CD8-positive, alpha-beta memory T cell (primary cell): ENCODE measurements at places on chromosomes 11 and 22. TPM values are rescaled to one million over a fixed set of nuclear protein-coding genes. Genes with fewer than 3 reads are reported as not detected.

- no peaks in the 10 kb centered on the region for H3K4me1 ChIP-seq
- no peaks in the 10 kb centered on the region for H3K27me3 ChIP-seq
- H3K27ac ChIP-seq, result no peak overlapping the region
- H3K36me3 ChIP-seq, result no peaks in the 10 kb centered on the region
- no peak for DNase-seq
- H3K4me3 ChIP-seq, result no peak overlapping the region
Measured at GRCh38 chr22:46162771-46163556, 12.6 kb downstream of the PPARA start.

The PRMT3 gene
- total RNA-seq, result 54.4 TPM

DNA sequence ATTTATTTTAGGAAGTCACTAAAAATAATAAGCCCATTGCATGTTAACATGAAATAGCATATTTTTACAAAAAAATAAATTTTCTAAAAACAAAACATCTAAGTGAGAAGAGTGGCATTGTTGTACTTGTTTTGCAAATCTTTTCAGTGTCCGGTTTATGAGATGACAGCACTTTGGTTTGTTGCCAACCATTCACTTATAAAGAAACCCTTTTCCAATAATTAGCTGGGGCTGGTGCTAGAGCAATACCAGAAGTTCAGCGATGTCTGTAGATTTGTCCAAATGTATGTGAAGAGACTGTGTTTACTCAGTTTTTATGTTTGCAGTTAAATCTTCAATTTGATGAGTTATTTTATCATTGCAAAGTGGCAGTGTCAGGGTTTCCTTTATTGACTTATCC, 22.1 kb upstream of the KRTAP5-7 start:
- no peaks in the 10 kb centered on the region for H3K4me1 ChIP-seq
- H3K27ac ChIP-seq, result no peak overlapping the region
- no peaks in the 10 kb centered on the region for H3K27me3 ChIP-seq
- DNase-seq, result no peak
- no peak overlapping the region for H3K4me3 ChIP-seq

- no peak for DNase-seq
- no peaks in the 10 kb centered on the region for H3K4me1 ChIP-seq
- no peak overlapping the region for H3K4me3 ChIP-seq
- no peaks in the 10 kb centered on the region for H3K27me3 ChIP-seq
Measured at GRCh38 chr11:76714493-76714892, 43.9 kb upstream of the LRRC32 start.

GRCh38 chr22:43901976-43902643, 10.3 kb upstream of the PNPLA5 start:
- no peak overlapping the region for H3K27ac ChIP-seq
- H3K4me1 ChIP-seq, result no peaks in the 10 kb centered on the region
- H3K4me3 ChIP-seq, result no peak overlapping the region
- no peaks in the 10 kb centered on the region for H3K36me3 ChIP-seq

The DCHS1 gene
- 0.89 TPM for total RNA-seq

- H3K36me3 ChIP-seq, result peaks cover 17% of the 10 kb centered on the region
- no peak overlapping the region for H3K27ac ChIP-seq
- peaks cover 18% of the 10 kb centered on the region for H3K4me1 ChIP-seq
- no peak overlapping the region for H3K4me3 ChIP-seq
- no peak for DNase-seq
Measured at GRCh38 chr11:971092-971690, 45.5 kb downstream of the AP2A2 start.

- H3K36me3 ChIP-seq, result no peaks in the 10 kb centered on the region
- H3K4me3 ChIP-seq, result no peak overlapping the region
- no peaks in the 10 kb centered on the region for H3K4me1 ChIP-seq
- peaks cover 2% of the 10 kb centered on the region for H3K27me3 ChIP-seq
Measured at GRCh38 chr22:41043722-41044121, 48.7 kb upstream of the EP300 start.

The ALDH3B2 gene
- not detected for total RNA-seq

DNA sequence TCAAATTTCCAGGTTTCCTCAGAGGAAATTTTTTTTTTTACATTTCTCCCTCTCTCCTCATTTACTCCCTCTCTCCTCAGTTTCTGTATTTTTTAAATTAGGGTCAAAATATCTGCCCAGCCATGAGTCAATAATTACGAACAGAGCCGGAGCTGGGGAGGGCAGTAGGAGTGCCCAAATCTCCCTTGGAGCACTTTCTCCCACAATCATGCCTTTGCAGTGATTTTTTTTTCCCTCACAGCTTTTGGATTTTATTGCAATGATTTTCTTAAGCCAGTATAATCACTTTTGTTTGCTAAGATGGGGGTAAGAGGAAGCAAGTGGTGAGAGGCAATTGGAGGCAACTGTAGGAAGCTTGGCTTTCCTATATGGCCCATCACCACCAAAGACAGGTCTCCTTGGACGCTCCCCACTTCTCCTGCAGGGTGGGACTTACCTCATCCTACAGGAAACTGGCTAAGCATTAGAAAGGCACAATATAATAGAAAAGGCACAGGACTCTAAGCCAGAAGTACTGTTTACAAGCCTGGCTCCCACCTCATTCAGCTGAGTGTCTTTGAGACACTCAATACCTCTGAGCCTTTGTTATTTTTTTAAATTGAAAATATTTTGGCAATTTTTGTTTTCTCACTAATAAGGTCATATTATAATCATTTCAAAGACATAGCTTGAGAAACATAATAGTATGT, 192.6 kb upstream of the PITPNB start:
- no peaks in the 10 kb centered on the region for H3K27me3 ChIP-seq
- no peak overlapping the region for H3K4me3 ChIP-seq
- no peaks in the 10 kb centered on the region for H3K4me1 ChIP-seq
- DNase-seq, result no peak
- no peak overlapping the region for H3K27ac ChIP-seq

GRCh38 chr11:36309779-36310178, 13.7 kb downstream of the PRR5L start:
- H3K27me3 ChIP-seq, result no peaks in the 10 kb centered on the region
- H3K27ac ChIP-seq, result no peak overlapping the region
- DNase-seq, result no peak
- no peak overlapping the region for H3K4me3 ChIP-seq

DNA sequence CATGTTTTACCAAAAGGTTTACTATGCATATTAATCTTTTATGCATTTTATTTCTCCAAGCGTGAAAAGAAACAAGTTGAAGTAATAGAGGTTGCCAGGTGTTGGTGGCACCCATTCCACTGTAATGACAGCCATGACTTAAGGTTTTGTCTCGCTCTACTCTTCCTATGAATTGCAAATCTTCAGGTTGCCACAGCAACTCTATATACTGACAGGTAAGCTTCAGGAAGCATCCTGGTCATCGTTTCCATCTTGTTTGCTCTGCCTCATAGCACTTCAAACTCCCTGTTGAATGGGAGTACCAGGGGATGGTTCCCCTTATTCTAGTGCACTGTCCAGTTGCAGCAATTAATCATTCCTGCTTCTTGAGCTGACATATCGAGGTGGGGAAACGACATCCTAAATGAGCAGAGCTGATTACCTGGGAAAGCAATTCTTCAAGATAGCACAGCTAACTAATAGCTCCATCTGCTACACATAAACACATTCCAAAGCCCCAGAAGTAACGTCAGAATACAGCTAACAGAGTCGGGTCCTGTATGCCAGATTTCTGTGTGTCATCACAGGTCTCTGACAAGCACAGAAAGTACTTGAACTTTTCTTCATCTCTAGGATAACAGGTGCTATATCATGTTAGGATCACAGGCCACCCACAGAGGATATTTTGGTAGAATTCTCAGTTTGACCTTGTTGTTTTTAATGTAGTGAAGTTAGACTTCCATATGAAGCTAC, 80.3 kb downstream of the CADM1 start:
- H3K4me1 ChIP-seq, result no peaks in the 10 kb centered on the region
- no peaks in the 10 kb centered on the region for H3K27me3 ChIP-seq
- no peak overlapping the region for H3K27ac ChIP-seq
- H3K36me3 ChIP-seq, result no peaks in the 10 kb centered on the region
- H3K4me3 ChIP-seq, result no peak overlapping the region
- DNase-seq, result no peak

DNA sequence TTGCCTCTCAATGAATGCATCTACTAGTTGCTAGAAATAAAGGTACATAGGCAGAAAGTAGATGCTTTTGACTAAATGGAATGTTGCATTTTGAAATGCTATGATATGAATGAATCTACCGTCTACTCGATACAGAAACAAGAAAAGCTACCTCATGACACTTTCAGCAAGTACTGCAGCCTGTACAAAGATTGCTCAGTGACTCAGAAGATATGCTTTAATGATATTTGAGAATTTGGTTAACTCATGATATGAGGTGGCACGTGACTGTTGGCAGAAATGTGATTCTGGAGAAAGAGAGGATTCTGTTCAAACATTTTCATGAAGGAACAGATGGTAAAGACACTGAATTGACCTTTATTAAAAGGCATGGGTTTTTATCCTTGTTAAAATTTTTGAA, 76.0 kb downstream of the HSD17B12 start:
- DNase-seq, result no peak
- no peak overlapping the region for H3K4me3 ChIP-seq
- no peaks in the 10 kb centered on the region for H3K36me3 ChIP-seq
- H3K27ac ChIP-seq, result no peak overlapping the region
- H3K27me3 ChIP-seq, result no peaks in the 10 kb centered on the region

The INS gene
- not detected for total RNA-seq

The SLC7A4 gene
- total RNA-seq, result 0.13 TPM

The NEFH gene
- total RNA-seq, result 6.3 TPM

- no peaks in the 10 kb centered on the region for H3K4me1 ChIP-seq
- H3K27me3 ChIP-seq, result no peaks in the 10 kb centered on the region
- no peaks in the 10 kb centered on the region for H3K36me3 ChIP-seq
- DNase-seq, result no peak
- H3K27ac ChIP-seq, result no peak overlapping the region
Measured at GRCh38 chr11:76759092-76759491, 24.1 kb upstream of the TSKU start.

- DNase-seq, result no peak
- no peak overlapping the region for H3K4me3 ChIP-seq
- no peaks in the 10 kb centered on the region for H3K27me3 ChIP-seq
- H3K27ac ChIP-seq, result no peak overlapping the region
- no peaks in the 10 kb centered on the region for H3K36me3 ChIP-seq
- no peaks in the 10 kb centered on the region for H3K4me1 ChIP-seq
Measured at GRCh38 chr11:34395916-34396550, 38.2 kb upstream of the ABTB2 start.

- DNase-seq, result no peak
- H3K4me3 ChIP-seq, result no peak overlapping the region
- no peaks in the 10 kb centered on the region for H3K36me3 ChIP-seq
- H3K27me3 ChIP-seq, result no peaks in the 10 kb centered on the region
- no peaks in the 10 kb centered on the region for H3K4me1 ChIP-seq
Measured at GRCh38 chr11:84780689-84781293, 846.4 kb downstream of the DLG2 start.

DNA sequence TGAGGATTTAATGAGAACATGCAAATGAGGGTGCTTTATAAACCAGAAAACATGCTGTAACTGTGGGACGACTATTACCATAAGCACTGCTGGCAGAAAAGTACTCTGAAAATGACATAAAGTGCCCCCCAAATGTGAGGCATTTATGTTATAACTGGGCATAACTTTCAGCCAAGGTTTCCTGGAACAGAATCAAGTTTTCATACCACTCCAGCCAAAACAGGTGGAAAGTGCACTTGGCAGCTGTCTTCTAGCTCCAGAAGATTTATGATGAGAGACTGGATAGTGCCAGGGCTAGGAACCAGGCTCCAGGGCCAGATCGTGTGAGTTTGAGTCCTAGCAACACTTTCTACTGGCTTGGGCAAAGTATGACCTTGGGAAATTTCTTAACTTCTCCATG, 339.2 kb downstream of the TENM4 start:
- no peak overlapping the region for H3K4me3 ChIP-seq
- H3K36me3 ChIP-seq, result no peaks in the 10 kb centered on the region
- H3K27ac ChIP-seq, result no peak overlapping the region
- no peak for DNase-seq

DNA sequence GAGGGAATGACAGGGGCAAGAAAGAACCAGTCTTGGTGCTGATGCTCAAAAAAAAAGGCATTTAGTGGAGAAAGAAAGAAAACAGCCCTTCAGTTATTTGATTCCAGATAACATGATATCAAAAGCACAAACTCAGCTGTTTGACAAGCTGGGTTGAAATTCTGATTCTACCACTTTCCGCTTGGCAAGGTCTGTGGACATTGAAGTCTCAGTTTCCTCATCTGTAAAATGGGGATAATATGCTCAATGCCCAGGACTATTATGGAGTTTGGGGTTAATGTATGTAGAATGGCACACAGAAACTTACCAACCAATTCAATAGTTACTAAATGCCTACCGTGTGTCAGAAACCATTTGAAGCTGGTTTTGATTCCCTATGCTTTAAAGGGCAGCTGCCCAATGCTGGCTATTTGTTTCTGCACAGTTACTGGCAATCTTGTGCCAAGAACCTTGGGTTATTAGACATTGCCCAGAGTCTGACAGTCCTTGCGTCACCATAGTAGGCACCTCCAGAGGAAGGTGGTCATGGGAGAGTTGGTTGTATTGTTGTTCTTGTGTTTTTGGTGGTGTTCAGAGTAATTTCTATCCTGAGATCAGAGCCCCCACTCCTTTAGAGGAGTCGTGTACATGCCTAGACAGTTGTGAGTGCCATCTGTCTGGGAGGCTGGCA, 19.5 kb downstream of the ELF5 start:
- no peaks in the 10 kb centered on the region for H3K36me3 ChIP-seq
- no peak for DNase-seq
- no peak overlapping the region for H3K27ac ChIP-seq
- no peaks in the 10 kb centered on the region for H3K27me3 ChIP-seq

DNA sequence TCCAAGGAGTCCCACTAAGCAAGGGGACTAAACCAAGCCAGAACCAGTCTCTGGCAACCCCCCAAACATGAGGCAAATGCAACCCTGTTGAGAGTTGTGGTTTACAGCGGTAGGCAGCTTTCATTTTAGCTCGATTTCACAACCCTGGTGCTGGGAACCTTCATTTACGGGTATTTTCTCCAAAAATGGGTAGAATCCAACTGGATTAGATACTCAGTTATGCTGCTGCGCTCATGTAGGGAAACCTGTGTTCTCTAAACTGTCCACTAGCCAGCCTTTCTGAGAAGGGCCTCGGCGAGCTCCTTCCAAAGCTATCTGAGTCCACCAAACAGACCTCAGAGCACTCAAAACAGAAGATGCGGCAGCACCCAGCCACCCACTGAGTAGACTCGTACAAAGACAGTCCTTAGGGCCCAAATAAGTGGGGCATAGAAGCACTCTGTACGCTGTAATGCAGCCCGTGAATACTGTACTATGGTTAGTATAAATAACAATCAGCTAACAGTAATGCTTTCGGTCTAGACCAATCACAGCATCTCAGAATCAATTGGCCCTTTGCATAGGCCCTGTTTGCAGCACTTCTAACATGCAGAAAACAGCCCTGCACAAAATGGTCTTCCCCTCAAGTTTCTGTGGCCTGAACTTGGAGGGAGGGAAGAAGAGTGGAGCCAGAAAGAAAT, 104.7 kb downstream of the ETS1 start:
- H3K36me3 ChIP-seq, result peaks cover 84% of the 10 kb centered on the region
- H3K4me3 ChIP-seq, result peak overlapping the region; percentile 44
- peak; percentile 83 for DNase-seq
- peaks cover 96% of the 10 kb centered on the region for H3K4me1 ChIP-seq
